ENCODE measurements at places on chromosomes 11 and 22. TPM values are rescaled to one million over a fixed set of nuclear protein-coding genes. Genes with fewer than 3 reads are reported as not detected.

TCN2 gene
- 0.23 TPM for total RNA-seq

LBHD1 gene
- total RNA-seq = 23.4 TPM

LDLRAD3 gene
- total RNA-seq = 0.76 TPM

GLB1L3 gene
- 16.1 TPM for total RNA-seq

DYNC2H1 gene
- total RNA-seq = 0.91 TPM

RAB38 gene
- total RNA-seq = 2.0 TPM

C11orf87 gene
- total RNA-seq = not detected

NXPE2 gene
- total RNA-seq = not detected

OTOG gene
- total RNA-seq = not detected

CLDN5 gene
- total RNA-seq = 0.47 TPM

PRR33 gene
- total RNA-seq = not detected

TMEM191C gene
- total RNA-seq = 0.59 TPM

C1QTNF5 gene
- total RNA-seq = not detected

EFEMP2 gene
- 7.9 TPM for total RNA-seq

PGA4 gene
- total RNA-seq = not detected

TUB gene
- total RNA-seq = 0.24 TPM

TMEM191B gene
- not detected for total RNA-seq

ADM2 gene
- total RNA-seq = 4.9 TPM

PAX6 gene
- total RNA-seq = not detected

ENTHD1 gene
- total RNA-seq = 0.20 TPM

CD248 gene
- 0.10 TPM for total RNA-seq

MOGAT2 gene
- not detected for total RNA-seq

KDM4E gene
- not detected for total RNA-seq

ARRB1 gene
- 16.0 TPM for total RNA-seq

C1QTNF6 gene
- total RNA-seq = 4.9 TPM

RHOG gene
- 170 TPM for total RNA-seq

IGSF22 gene
- total RNA-seq = 0.81 TPM

UFD1 gene
- 108 TPM for total RNA-seq

ARHGAP20 gene
- total RNA-seq = not detected

IFTAP gene
- 0.99 TPM for total RNA-seq

F2 gene
- total RNA-seq = not detected

SLCO2B1 gene
- total RNA-seq = not detected

BTBD18 gene
- not detected for total RNA-seq

CSNK1E gene
- total RNA-seq = 154 TPM

UPK2 gene
- total RNA-seq = not detected

BATF2 gene
- total RNA-seq = not detected

CRYAB gene
- total RNA-seq = not detected

C11orf91 gene
- not detected for total RNA-seq

INPP5J gene
- total RNA-seq = not detected

CECR2 gene
- total RNA-seq = 0.18 TPM

OSBP2 gene
- 1.9 TPM for total RNA-seq

OR52I2 gene
- not detected for total RNA-seq

SAA1 gene
- not detected for total RNA-seq

APOA1 gene
- not detected for total RNA-seq

OR4A16 gene
- not detected for total RNA-seq

MYRF gene
- total RNA-seq = 0.78 TPM

BIK gene
- total RNA-seq = 2.3 TPM

C11orf21 gene
- 2.3 TPM for total RNA-seq
